ENCODE measurements at places on chromosomes 4 and X.
A peak's percentile ranks its signal among the peaks of the same experiment; 100 is the strongest.

DNA sequence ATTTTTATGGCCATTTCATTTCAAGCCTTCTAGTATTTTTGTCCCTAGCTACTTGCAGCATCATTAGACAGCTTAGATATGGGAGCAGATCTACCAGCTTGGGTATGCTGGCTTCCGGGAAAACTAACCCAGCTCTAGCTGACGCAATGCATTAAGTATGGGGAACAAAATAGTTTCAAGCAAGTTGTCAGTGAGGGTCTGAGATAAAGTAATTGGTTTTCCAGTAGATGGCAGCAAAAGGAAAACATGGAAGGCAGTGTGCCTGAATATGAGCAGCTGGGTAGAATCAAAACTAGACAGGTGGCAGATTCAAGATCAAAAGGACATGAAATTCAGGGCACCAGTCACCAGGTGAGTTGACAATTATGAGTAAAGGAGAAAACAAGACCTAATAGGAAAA is 340.9 kb upstream of the CTSO start:
- peak; percentile 93 for DNase-seq

DNA sequence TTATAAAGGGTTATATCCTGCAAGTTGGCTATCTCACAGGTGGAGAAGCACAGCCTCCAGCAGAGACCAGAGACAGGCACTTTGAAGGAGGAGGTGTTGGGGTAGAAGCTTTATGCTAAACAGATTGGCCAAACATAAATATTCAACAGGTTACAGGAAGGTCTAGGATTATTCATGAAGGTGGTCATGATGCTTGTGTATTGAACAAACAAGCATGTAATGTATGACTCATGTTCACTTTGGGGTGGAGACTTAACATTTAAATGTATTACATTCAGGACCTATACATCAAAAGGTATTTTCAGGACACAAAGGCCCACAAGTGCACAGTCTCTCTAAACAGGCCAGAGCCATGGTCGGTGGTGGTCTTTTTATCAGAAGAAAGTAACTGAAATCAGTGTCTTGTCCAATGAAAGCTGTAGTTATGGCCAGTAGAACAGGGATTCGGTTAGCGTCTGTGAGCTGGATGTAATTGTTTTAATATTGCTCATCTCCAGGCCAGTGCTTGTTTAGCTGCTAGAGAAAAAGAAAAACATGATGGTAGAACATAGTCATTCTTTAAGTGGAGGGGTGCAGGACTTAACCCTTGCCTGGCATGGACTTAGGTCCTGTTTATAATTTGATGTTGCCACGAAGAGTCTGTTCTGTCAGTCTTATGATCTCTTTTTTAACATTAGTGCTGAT is 555.2 kb upstream of the PCDH10 start:
- peak; percentile 11 for DNase-seq

DNA sequence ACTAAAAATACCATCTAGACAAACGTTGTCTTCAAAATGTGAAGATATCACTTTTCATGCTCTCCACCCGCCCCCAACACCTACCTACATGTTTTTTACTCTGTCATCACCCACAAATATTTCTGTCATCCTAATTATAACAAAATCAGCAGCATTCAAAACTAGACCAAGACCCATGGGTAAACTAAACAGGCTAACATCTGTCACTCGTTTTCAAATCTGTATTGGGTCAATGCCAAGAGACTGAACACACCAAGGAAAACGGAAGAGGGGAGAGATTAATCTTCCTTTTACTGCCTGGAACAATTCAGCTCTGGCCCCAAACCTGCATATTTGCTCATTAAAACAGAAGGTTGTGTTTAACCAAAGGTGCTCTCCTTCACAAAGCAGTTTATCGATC is 17.5 kb downstream of the FAM184B start:
- DNase-seq = no peak

DNA sequence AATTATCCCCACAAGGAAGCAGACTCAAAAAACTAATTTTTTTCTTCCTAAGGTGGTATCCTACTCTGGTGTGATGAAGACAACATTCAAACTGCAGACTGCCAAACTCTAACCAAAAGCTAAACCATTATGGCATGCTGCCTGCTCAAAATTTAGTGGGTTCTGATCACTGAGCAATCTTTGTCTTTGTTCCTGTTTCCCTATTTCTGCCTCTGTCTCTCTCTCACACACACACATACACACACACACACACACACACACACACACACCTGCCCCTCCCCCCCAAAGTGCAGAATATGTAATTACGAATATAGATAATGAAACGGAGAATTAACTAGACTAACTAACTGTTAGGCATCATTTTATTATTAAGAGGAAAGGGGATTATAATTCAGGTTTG is 1278.6 kb downstream of the PCDH7 start:
- DNase-seq = no peak

GRCh38 chr4:147963839-147964238 is 232.0 kb downstream of the ARHGAP10 start:
- no peak for DNase-seq

GRCh38 chr4:98610926-98611676 is 47.3 kb downstream of the TSPAN5 start:
- no peak for DNase-seq

DNA sequence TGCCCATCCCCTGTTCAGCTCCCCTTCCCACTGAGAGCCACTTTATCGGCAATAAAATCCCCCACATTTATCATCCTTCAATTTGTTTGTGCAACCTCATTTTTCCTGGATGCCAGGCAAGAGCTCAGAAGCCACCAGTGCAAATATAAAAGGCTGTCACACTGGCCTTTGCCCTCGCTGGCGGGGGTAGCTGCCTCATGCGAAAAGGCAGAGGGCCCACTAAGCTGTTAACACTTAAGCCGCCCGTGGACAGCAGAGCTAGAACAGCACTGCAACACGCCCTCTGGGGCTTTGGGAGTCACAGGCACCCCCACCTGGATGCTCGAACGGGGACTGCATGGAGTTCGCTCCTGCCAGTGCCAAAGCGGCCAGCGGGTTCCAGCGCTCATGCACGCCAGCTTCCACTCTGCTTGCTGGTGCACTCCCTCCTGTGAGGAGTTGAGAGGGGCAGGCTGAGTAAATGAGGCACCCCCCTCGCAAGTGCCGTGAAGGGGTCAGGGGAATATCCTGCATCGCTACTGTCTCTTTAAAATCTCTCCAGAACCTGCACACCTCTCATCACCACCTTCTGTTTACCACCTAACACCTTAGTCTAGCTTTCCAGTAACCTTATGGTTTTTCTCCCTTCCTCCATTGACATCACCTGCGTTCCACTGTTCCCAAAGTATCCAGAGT is 99.5 kb downstream of the SORBS2 start:
- no peak for DNase-seq

DNA sequence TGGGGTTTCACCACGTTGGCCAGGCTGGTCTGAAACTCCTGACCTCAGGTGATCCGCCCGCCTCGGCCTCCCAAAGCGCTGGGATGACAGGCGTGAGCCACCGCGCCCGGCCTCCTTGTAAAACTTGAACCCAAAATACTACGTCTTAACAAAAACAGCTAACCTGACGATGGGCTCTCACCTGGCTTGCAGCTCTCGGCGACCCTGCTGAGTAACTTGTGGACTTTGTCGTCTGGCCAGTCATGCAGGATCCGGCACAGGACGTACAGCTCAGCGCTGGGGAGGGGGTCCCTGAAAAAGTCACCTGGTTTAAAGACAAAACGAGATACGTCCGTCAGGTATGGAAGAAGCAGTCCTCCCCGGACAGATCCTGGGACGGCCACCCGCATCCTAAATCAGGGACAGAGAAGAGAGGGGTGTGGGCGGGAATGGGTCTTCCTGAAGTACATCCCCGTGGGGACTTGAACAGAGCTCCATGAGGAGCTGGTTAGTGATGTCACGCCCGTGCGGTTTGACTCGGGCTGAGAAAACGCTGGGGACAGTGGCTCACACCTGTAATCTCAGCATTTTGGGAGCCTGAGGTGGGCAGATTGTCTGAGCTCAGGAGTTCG is 20.7 kb upstream of the SLC25A6 start:
- no peak for DNase-seq

GRCh38 chr4:90715242-90715641 is 588.0 kb downstream of the CCSER1 start:
- DNase-seq = no peak

GRCh38 chr4:4574792-4575191 is 32.9 kb upstream of the STX18 start:
- peak; percentile 95 for DNase-seq

- no peak for DNase-seq
Measured at GRCh38 chr4:106893395-106893881, 142.7 kb downstream of the DKK2 start.

GRCh38 chr4:43564107-43564506 is 671.6 kb downstream of the GRXCR1 start:
- no peak for DNase-seq

GRCh38 chrX:74280759-74281158 is 23.2 kb upstream of the ZCCHC13 start:
- DNase-seq = no peak

- peak; percentile 42 for DNase-seq
Measured at GRCh38 chr4:140637836-140638235, 69.1 kb upstream of the UCP1 start.

GRCh38 chr4:22512306-22512705 is 3.6 kb downstream of the ADGRA3 start:
- no peak for DNase-seq

DNA sequence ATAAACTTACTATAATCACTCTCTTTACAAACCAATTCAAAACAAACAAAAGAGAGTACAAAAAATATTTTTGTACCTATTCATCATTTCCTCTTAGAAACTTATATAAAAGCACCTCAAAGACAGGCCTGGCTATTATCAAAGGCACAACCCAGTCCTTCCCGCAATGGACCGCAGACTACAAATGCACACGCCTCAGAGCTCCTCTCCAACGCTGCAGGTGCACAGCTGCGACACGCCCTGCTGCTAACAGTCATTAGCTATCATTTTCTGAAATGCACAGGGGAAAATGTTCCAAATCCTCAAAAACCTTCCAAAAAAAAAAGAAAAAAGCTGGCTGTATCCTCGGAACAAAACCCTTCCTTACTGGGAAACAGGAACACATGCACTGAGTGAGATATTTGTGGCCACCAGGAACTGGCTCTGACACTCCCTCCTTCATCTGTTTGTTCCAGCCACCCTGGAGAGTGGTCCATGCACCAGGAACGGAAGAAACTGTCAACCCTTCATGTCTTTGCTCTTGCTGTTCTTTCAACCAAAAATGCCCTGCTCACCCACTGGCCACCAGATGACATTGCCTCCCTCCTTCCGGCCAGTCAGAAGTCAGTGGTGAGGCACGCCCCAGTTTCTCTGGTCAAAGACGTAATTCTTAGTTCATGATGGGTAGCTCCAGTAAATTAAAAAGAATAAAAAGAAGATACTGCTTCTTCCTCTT is 16.7 kb downstream of the IRF2 start:
- no peak for DNase-seq

GRCh38 chr4:34289489-34289888 is 1954.8 kb downstream of the ARAP2 start:
- DNase-seq = no peak

DNA sequence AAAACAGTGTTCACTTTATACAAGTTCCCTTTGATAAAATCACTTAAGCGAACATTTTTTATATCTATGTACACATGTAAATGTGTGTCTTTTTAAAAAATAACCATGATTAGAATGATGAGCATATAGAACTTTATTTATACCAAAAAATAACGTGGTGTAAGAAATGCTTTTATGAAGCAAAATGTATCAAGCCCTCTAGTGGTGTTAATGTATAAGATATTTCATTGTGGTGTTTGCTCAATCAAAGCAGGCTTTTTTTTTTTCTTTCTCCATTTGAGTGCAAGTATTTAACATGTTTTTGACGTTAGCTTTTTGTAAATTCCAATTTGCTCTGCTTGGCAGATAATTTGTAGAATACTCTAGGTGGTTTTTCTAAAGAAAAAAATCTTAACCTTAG is 2092.4 kb upstream of the TENM3 start:
- no peak for DNase-seq

GRCh38 chr4:183797445-183798300 is 107.4 kb upstream of the STOX2 start:
- peak; percentile 7 for DNase-seq

DNA sequence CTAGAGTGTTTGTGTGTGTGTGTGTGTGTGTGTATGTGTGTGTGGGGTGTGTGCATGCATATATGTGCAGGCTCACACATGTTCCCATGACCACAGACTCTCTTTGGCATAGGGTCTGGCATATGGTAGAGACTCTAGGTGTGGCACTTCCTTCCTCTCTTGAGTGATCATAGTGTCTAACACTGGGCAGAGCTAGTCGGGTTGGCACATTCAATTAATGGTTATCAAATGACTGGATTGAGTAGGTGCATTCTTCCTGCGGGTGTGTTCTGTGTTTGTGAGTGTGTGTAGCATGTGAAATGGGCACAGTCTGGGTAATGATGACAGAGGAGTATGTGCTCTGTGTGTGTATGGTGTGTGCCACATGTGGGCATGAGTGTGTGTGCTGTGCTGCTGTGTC is 106.5 kb downstream of the EFNB1 start:
- DNase-seq = no peak

DNA sequence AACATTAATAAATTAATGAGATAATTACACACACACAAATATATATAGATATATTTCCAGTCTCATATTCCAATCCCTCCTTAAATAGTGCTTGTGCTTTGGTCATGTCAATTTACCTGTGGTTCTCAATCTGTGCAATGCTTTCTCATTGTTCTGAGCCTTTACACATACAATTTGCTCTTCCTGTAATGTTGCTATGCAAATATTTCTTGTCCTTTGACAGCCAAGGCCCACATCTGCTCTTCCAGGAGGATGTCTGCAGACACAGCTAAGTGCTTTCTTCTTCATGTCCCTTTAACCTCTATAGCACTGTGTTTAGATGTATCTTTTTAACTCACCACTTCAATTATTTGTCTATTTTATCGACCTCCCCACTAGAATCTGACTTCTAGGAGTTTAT is 67.3 kb upstream of the RAPGEF2 start:
- DNase-seq = no peak

DNA sequence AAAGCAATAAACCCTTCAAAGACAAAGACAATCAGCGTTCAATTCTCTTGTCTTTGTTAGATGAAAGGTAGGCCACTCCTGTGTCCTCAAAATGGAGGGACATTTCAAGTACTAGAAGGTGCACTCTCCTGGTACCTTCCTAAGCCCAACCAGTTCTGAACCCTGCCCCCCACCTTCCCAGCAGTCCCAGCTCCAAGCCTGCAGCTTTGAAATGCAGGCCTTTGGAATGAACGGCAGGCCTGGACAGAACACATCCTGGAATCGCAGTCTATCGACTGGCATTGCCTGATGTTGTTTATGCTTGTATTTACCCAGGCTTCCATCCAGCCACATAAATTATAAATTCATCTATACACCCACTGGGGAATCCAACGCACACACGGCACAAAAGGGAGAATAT is 47.4 kb downstream of the RASGEF1B start:
- no peak for DNase-seq

DNA sequence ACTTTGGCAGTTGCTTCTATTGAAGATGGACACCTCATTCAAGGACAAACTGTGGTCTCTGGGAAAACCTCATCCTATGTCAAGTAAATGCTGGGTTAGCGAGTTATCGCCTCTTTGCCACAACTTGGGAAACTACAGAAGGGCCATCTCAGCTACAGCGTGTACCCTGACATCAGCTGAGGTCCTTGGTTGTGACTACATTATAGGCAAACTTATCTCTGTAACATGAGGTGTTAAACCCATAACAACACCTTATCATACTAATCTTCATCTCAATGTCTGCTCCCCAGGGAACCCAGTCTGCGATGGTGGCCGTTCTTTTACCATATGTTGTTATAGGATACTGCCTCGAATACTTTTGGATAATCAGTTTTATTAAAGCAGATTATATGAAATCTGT is 1862.7 kb downstream of the STIM2 start:
- DNase-seq = no peak

GRCh38 chr4:61201961-61202637 is 2.0 kb downstream of the ADGRL3 start:
- DNase-seq = peak; percentile 12

Data from fibroblast of pulmonary artery (primary cell).